SK-MEL-5 (cell line): ENCODE measurements at places on chromosomes 5 and 9. TPM values are rescaled to one million over a fixed set of nuclear protein-coding genes. Genes with fewer than 3 reads are reported as not detected.

ORM2 gene
- total RNA-seq, result not detected in 2 replicates

DNM1 gene
- total RNA-seq, result 0.48 and 0.61 TPM in 2 replicates

GPX3 gene
- total RNA-seq, result 0.13 and 1.2 TPM in 2 replicates

C9orf43 gene
- total RNA-seq, result 1.1 and 1.4 TPM in 2 replicates

PPP3R2 gene
- not detected in 2 replicates for total RNA-seq

PROB1 gene
- total RNA-seq, result 0.03 and 0.19 TPM in 2 replicates

LPCAT1 gene
- 47.5 and 50.6 TPM in 2 replicates for total RNA-seq

SLC36A3 gene
- total RNA-seq, result not detected in 2 replicates

GABRA1 gene
- total RNA-seq, result not detected in 2 replicates
